ENCODE measurements at places on chromosomes 2 and 18.

GRCh38 chr2:232882085-232882484 is 12.0 kb downstream of the SNORC start:
- no peak for DNase-seq

DNA sequence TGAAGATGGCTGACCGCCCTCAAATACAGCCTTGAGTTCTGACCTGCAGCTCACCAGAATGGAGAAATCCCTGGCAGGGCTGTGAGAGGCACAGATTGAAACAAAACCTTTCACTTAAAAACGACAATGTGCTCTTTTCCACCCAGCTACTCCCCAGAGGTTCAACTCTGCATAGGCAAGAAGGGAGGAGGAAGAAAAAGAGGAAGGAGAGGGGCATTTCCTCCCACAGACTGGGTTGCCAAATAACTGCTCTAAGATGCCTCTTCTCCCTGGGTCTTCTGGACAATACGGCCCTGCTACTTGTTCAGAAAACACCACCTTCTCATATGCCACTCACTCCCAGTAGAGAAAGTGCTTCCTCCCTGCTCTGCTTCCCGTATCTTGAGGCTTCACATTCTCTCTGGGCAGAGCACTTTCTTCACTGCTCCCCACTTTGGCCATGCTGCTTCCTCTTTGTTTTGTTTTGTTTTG is 136.4 kb upstream of the SLC1A4 start:
- DNase-seq = no peak

GRCh38 chr2:38178119-38178518 is 102.2 kb upstream of the CYP1B1 start:
- no peak for DNase-seq

DNA sequence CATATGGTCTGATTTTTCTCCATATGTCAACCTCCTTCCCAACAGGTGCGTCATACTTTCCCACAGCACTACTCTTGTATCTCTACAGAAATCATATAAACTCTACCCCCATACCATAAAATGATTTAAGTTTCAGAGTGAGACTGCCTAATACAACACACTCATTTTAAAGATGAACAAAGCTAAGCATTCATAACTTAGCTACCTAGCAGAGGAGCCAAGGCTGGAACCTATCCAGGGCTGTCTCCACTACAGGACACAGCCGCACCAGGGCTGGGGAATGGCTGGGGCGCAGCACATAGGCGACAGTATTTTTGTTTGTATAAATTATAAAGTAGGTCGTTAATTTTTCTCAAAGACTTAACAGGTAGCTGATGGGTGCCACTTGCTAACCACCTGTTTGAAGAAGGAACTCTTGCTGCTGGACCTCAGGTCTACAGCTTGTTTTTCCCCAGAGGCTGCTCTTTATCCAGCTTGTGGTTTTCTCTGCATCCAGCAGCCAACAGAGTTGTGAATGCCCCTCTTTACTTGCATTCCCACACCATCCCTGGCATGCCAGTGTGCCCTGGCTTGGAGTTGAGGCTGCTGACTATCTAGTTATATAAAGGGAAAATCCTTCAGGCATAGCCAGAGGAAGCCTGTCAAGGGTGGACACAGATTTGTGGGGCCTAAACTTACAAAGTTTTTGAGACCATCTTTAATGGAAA is 62.0 kb downstream of the HNRNPLL start:
- DNase-seq = no peak

DNA sequence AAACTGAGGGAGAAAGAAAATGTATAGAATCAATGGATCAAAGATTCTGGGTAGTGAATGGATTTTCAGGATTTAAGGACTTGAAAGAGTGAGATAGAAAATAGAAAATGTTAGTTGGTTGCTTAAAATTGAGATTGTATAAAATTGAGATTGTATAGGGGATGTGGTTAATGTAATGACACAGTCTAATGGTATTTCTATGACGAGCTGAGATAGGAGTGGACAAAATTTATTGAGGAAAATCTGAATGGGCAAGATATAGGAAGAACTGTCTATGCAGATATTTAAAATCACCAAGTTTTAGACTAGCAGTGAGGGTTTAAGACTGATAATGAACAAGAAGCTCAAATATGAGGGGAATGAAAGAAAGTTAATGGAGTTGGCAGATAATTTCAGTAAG is 406.6 kb downstream of the NYAP2 start:
- peak; percentile 8 for DNase-seq
